ENCODE measurements at places on chromosomes 11 and 22.

- no peak for DNase-seq
Measured at GRCh38 chr11:123581651-123582399, 72.6 kb downstream of the SCN3B start.

DNA sequence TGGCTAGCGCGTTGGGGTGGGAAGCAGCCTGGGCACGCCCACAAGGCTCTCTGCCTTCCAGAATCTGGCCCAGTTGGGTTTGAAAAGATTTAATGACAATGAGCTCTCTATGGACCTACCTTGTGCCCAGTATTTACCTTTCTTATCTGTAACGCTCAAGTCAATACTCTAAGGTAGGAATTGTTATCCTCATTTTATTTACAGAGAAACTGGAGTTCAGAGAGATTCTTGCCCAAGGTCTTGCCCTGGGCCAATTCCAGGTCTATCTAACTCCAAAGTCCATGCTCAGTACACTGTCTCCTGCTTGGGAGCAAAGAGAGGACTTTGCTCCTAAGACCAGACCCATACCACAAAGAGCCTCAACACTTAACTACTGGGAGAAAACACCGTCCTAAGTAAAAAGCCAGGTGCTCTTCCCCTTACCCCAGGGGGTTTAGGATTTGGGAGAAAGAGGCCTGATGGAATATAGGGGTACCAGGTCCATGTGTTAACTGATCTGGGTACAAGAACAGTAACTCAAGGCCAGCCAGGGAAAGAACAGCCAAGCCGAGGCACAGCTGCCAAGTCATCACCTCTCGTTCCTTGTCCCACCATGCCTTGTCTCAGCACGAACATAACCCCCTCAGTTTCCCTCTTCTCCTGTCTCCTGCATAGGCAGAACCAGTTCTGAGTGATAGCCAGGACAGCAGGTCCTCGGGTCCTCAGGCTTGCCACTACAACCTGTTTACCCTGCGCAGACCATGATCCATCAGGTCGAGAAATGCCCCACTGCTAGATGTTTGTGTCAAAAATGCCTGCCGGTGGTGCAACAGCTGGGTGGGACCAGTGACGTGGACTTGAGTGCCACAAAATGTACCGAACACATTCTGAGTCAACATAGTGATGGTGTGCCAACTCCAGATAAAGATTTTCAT is 14.6 kb downstream of the APOA4 start:
- peak; percentile 24 for DNase-seq

- DNase-seq = peak; percentile 41
Measured at GRCh38 chr22:20805972-20806471, 32.1 kb downstream of the SERPIND1 start.

DNA sequence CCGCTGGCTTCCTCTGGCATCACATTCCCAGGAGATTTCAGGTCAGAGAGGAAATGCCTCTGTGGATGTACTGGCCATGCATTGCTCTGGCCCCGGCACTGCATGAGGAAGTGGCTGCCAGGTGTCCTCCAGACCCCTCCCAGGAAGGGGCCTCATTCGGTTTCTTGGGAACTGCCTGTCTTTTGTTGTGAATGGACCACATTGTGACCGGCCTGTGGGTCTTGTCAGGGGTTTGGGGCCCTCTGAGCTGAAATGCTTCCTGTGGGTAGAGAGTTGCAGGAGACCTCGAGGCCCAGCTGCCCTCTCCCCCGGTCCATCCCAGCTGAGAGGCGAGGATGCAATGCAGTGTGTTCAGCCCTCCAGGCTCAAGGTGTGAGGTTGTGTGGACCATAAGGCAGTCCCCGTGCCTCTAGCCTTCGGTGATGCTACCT is 18.8 kb upstream of the ST3GAL4 start:
- no peak for DNase-seq

DNA sequence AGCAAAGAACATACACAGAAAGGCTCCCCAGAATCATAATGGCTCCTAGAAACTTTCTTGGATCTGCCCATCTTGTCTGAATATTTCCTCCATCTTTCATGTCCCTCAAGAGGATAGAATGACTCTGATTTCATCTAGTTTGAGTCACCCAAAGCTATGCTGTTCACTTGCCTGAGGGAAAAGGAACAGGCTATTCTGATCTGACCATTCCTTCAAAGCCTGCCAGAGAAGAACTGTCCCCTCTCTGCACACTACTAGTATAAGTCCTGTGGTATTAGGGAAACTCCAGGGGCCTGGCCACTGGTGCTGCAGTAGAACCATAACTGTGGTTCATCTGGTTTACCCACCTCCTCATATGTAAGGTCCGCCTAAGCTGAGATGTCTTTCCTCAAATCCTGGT is 2.4 kb upstream of the PATE1 start:
- DNase-seq = peak; percentile 48

GRCh38 chr11:86741484-86741835 is 58.9 kb upstream of the PRSS23 start:
- DNase-seq = no peak

DNA sequence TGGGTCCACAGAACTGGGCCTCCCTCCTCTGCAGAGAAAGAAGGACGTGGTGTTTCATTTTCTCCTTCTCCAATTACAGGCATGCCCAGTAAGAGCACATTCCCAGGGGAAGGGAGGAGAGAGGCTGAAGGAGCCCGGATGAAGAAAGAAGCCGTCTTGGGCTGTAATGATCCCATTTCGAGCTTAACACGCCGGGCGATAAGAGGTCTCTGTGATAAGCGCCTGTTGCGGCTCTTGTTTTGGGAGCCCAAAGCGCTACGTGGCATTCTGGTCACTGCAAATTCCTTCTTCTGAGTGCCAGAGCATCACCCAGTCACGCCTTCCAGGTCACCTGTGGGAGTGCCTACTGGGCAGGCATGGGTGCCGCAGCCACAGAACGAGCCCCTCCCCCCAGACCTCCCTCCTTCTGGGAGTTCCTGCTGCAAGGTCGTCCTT is 57.5 kb downstream of the ANO1 start:
- no peak for DNase-seq
